Mesenteric fat pad (tissue), 1 donor: ENCODE measurements at places on chromosomes 11 and 22. TPM values are rescaled to one million over a fixed set of nuclear protein-coding genes. Genes with fewer than 3 reads are reported as not detected.

The APOL5 gene
- not detected for total RNA-seq

The GUCY1A2 gene
- 6.9 TPM for total RNA-seq

The CRYBA4 gene
- total RNA-seq, result not detected

GRCh38 chr22:32206774-32207758 is 2.2 kb upstream of the RFPL2 start:
- DNase-seq, result no peak

DNA sequence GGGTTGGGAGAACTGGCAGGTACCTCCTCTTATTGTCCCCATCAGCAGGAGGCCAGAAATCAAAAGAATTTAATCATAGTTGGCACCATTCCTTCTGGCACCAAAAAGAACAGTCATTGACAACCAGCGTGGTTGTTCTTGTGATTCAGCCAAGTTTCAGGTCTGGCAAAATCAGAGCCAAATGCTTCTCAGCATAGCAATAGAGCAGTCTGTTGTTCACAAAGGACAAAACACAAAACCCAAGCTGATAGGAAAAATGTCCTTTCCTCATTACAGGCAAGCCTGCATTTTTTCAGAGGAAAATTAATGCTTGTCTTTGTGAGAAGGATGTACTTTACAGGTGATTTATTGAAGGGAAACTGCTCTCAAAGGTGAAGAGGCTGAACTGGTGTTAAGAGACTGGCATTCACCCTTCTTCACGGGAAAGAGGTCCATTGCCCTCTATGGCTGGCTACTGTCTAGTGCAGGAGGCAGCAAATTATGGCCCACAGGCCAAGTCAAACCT is 241.8 kb upstream of the ARHGAP42 start:
- DNase-seq, result no peak

- no peak for DNase-seq
Observed at GRCh38 chr11:27228232-27228905, 134.6 kb downstream of the CCDC34 start.

- no peak for DNase-seq
Observed at GRCh38 chr11:9039198-9039597, 35.4 kb upstream of the NRIP3 start.

GRCh38 chr11:127006311-127006710 is 5.7 kb upstream of the KIRREL3 start:
- DNase-seq, result no peak

- DNase-seq, result no peak
Observed at GRCh38 chr11:65919573-65920371, 546 bp downstream of the DRAP1 start.
